ENCODE measurements at places on chromosomes 4 and X.
A peak's percentile ranks its signal among the peaks of the same experiment; 100 is the strongest.

DNA sequence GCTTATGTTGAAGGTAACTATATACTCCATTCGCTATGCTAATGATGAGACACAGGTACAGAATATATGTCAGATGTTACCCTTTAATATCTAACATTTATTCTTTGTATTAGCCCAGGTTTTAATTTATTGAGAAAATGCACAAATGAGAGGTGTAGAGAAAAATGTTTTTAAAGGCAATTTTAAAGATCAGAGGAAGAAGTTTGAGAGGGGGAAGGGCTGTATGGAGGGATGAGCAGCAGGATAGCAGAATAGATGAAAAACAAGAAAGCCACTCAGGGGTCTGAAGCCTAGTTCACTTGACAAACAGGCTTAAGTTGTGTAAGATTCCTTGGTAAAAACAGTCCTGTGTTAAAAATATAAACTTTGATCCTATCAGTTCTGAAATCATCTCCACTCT lies 3.7 kb downstream of the MAB21L2 start:
- peak; percentile 45 for DNase-seq

- peak; percentile 49 for DNase-seq
Observed at GRCh38 chrX:110852180-110852579, 56.6 kb upstream of the CHRDL1 start.

DNA sequence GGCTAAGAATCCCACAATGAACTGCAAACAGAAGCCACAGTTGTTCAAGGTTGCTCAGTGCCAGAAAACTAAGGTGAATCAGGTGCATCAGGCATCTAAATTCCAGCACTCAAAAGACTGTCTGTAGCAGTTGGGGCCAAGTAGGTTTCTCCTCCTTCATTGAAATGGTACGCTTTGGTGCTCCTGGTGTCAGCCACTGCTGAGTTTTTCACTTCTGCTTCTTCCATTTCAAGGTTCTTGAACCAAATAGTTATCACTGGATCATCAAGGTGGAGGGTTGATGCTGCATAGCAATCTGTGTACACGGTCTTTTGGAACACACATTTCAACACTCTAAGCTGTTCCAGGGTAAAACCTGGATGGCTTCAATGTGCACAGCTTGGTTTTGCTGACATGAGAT lies 74.4 kb downstream of the TMA16 start:
- no peak for DNase-seq

GRCh38 chrX:111445485-111445884 lies 33.5 kb upstream of the DCX start:
- DNase-seq: peak; percentile 66

GRCh38 chr4:148998719-148999118 lies 556.5 kb upstream of the NR3C2 start:
- DNase-seq: peak; percentile 20

DNA sequence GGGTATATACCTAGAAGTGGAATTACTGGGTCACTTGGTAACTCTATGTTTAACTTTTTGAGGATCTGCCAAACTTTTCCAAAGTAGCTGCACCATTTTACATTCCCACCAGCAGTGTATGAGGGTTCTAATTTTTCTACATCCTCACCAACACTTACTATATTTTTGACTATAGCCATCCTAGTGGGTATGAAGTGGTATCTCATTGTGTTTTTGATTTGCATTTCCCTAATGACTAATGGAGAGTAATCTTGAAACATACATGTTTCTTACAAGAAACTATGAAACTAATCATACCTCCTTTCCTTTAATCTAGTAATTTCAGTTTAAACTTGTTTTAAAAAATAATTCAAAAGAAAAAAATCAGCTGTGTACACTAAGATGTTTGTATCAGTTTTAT lies 17.9 kb downstream of the BCLAF3 start:
- DNase-seq: no peak

DNA sequence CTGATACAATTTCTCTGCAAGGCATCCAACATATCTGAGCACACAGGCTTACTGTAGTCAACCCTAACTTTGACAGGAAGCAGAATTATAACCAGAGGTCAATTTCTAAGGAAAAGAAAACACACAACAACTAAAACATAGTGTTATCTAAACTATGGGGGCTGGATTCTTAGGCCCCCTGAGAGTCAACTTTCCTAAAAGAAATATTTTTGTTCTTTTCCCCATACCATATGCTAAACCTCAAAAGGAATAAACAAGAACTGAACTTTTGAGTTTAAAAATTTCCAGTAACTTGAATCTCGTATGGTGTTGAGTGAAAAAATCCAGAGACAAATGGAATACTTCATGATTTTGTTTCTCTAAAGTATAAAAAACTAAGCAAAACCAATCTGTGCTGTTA lies 42.9 kb downstream of the ATXN3L start:
- no peak for DNase-seq

DNA sequence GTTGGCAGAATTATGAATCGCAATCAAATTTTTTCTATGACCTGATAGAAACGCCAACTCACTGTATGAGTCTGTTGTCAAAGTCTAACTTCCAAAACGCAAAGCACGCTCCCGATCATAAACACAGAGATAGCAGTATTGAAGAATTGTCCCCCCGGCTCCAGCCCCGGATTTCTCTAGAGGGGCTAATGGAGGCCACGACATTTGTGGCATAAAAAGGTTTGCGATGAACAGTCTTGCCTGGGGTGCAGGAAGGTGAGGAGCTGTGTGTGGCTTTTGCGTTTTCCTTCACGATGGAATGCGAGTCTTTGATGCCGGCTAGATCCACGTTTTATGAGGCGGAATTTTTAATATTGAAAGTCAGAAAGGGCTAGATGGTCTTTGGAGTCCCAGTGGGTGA lies 183.0 kb downstream of the CRLF2 start:
- no peak for DNase-seq

DNA sequence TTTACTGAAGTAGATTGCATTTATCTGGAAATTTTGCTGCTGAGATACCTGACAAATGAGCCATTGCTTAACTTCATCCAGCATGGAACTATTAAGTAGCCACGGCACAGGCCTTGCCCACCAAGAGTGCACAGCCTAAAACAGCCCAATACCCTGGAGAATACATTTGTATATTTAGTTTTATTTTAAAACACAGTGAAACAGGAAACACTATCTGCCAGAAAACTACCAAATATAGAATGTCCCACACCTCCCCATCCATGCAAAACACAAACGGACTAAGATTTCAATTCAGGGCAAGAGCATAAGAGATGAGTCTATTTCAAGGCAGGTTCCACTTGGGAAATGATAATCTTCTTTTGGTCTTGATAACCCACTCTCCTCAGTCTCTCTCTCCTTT lies 57.1 kb downstream of the MAML3 start:
- no peak for DNase-seq

DNA sequence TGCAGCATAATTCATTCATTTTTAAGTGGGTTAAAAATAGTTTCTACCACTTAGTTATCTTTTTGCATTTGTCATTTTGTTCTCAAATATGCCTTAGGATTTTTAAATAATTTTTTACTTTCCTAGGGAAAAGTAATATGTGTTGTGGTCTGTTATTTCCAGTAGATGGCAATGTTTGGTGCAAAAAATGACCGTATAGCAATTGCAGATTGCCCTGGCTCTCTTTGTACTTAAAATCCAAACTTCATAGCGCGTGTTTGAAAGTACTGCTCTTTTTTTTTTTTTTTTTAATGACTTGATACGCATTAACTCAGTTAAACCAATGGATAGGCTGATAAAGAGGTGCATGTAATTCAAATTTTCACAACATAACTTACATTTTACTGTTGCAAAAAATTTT lies 74.4 kb upstream of the RBMX start:
- DNase-seq: peak; percentile 69

DNA sequence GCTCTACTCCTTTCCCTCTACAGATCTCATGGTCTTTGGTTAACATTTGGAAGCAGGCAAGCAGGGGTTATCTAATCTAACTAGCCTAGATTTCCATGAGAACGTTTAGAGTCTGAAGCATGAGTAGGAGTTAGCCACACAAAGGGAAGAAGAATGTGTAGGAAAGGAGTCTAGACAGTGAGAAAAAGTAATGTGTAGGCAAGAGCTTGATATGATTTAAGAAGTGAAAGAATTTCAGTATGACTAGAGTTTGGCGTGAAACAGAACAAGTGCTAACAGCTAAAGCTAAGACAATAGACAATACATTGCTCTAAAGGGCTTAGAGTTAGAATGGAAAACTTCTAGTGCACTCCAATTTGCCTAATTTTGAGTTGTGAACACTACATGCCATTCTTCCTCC lies 10.8 kb downstream of the CXCL8 start:
- no peak for DNase-seq

DNA sequence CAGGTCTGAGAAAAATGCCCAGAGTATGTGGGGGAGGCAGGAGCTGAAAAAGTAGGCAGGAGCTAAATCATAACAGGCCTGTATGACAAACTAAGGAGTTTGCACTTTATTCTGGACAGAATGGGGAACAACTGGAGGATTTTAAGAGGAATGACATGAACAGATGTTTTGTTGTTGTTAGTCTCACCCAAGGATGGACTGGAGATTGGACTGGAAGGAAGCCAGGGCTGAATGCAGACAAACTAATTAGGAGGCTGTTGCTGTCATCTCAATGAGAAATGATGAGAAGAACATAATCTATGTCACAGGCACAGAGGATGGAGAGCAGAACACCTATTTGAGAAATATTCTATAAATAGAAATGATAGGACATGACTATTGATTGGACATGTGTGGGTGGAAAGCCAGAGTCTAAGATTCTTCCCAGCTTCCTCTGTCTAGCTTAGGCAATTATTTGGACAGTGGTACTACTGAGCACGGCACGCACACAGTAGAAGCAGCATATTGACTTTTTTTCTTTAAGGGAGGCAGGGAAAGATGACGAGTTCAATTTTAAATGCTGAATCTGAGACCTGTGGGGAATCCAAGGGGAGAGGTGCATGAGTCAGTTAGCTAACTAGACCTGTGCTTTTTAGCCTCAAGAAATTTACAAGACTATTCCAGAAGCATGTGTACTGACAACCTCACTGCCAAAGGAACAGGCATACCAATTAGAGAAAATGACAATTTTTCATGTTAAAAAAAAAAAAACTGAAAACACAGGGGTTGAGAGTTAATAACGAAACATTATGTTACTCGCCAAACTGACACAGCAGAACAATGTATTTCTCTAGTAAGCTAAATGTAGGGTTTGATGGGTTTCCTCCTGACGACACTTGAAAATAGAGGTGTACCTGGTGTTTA lies 963 bp upstream of the USO1 start:
- peak; percentile 77 for DNase-seq

DNA sequence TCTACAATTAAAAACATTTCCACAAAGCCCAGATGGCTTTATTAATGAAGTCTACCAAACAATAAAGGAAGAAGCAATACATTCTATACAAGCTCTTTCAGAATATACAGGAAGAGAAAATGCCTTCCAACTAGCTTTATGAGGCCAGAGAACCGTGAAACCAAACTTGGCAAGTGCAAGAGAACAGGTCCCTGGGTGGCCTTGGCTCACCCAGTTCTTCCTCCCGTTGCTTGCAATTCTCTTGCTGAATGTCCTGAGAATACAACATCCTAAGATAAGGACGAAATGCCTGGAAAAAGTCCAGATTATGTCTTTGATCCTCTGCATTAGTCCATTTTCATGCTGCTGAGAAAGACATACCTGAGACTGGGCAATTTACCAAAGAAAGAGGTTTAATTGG lies 204.9 kb downstream of the MAD2L1 start:
- DNase-seq: no peak

- DNase-seq: peak; percentile 22
Observed at GRCh38 chrX:100750883-100751282, 19.0 kb upstream of the SYTL4 start.

DNA sequence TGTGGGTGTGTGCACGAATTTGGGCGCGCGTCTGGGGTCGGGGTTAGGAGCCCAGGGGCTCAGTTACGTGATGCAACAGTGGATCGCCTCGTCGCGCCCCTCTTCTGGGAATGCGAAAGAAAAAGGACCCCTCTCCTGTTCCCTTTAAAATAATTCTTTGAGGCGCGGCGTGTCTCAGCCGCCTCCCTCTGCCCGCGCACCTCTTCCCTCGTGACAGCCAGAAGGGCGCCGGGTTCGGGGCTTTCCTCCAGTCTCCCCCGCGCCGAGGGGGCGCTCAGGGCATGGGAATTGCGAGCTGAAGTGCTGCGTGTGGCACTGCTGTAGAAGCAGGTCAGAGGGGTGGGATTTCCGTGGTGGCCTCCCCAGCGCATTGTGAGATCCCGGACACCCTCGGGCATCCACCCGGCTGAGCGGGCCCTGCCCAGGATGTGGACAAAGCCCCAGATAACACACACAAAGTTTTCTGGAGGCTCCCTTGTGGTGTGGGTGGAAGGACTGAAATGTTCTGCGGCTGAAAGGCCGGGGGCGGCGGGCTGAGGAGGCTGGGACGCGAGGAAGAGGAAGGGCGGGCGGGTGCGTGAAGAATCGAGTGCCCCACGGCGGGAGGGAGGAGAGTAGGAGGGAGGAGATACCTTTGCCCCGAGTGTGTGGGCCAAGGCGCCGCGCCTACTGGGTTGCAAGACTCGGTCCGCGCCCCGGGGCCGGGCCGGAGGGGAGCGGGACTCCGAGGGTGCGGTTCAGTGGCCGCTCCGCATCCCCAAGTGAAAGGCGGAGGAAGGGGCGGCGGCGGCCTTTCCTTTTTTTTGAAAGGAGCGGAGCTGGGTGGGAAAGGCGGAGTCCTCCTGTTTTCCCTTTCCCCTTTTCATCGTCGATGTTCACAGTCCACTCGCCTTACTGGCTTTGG lies 752 bp downstream of the SEPTIN11 start:
- DNase-seq: peak; percentile 73
